M059J (cell line): ENCODE measurements at places on chromosomes 6 and 20. TPM values are rescaled to one million over a fixed set of nuclear protein-coding genes. Genes with fewer than 3 reads are reported as not detected.

DNA sequence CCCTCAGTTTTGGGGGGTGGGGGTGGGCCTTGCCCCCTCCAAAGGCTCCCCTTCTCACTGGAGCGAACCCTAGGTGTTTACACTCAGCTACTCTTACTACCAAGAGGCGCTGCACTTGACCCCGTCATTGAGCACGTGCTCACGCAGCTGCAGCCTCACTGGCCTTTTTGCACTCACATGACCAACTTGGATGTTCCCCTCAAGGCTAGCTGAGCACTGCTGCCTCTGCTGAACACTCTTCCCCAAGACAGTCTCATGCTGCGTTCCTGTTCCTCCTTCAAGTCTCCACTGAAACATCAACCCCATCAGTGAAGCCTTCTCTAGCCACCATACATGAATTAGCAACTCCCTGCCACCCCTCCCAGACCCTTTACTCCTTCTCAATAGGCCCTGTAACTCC, 4.0 kb downstream of the SOD2 start:
- DNase-seq = no peak

- no peak for DNase-seq
Measured at GRCh38 chr20:31566319-31566657, 38.8 kb upstream of the ID1 start.

- DNase-seq = peak; percentile 100
Measured at GRCh38 chr6:11207199-11207968, 25.1 kb downstream of the NEDD9 start.

- DNase-seq = peak; percentile 50
Measured at GRCh38 chr20:54995553-54995952, 520.2 kb downstream of the DOK5 start.

GRCh38 chr20:49534255-49534712, 33.7 kb downstream of the PTGIS start:
- DNase-seq = peak; percentile 66

GRCh38 chr6:42029881-42030280, 20.4 kb upstream of the TAF8 start:
- DNase-seq = no peak

GRCh38 chr20:62159839-62160238, 16.3 kb downstream of the SS18L1 start:
- DNase-seq = peak; percentile 95

- DNase-seq = no peak
Measured at GRCh38 chr6:34455831-34456230, 10.0 kb upstream of the PACSIN1 start.

DNA sequence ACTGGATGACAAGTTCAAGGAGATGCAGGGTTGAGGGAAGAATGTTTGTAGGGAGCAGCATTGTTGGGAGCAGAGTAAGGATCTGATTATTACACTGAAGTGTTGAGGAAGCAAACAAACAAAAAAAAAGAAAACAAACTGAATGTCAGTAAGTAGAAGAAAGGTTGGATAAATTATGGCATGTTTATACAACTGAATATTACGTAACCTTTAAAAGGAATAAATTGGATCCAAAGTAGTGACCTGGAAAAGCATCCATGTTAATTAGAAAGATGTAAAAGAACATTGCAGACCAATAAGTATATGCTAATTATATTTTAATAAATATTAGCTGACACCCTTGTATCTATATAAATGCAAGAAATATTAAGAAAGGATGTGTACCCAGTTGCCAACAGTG, 12.8 kb upstream of the TSPYL1 start:
- no peak for DNase-seq

DNA sequence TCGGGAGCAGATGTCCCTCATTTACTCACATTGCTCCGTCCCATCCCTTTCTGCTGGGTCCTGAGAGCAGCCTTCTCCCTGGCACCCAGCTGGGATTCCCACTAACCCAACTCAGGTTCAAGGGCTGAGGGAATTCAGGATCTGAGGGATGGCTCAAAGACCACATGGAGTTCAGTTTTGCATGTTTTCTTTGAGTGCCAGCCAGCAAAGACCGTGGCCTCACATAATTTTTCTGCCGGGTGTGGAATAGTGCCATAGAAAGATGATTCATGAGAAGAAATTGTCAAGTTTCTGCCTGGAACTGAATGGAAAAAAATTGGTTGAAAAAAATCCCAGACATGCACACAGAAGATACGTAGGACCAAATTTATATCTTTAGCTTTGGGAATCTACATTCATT, 168.6 kb downstream of the CD83 start:
- DNase-seq = peak; percentile 95

GRCh38 chr6:88870717-88871330, 92.6 kb downstream of the RNGTT start:
- DNase-seq = peak; percentile 56

DNA sequence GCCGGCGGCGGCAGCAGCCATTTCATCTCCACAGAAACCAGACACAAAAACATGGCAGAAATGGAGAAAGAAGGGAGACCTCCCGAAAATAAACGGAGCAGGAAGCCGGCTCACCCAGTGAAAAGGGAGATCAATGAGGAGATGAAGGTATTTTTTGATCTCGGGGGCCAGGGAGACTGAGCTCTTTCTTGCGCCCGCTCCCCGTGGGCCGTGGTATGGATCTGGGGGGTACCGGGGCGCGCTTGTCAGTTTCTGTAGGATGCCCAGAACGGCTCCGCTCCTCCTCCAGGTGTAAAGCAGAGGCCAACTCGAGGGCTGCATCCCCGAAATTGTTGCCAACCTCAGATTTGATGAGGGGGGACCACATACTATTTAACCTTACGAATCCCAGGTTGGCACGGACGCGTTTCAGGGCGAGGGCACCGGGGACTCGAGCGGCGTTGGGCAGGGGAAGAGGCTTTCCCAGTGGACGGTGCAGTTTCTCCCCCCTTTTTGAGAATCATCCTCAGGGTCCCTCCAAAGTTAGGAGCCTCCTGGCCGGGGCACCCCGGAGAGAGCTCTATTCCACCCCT, 735 bp downstream of the SOBP start:
- DNase-seq = peak; percentile 9

DNA sequence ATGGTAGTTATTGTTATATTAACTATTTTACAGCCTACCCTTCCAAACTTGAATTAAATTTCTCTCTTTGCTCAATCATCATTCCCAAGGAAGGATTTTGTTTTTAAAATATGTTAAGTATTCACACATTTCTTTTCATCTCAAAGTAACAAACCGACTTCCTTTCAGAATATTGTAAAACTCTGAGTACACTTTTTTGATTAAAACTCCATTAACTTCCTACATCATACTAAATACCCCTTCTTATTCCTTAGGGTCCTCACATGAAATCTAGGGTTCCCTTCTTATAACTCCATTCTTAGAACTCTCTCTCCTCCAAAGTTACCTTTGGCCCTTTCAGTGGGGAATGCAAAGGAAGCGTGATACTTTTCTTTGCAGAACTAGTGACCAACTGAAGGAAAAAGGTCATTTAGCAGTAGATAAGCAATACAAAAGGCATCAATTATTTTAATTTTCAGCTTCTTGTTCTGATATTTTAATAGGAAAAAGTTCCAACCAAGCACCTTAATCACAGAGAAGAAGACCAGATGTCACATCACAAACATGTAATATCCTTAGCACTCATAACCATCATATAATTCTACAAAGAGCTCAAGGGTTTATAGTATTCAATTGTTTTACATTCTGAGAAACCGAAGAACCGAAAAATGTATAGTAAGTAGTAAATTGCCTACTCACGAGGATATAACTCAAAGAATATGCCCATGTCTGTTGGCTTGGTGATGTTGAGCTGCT, 494 bp downstream of the RHAG start:
- no peak for DNase-seq

- DNase-seq = no peak
Measured at GRCh38 chr6:35402856-35403191, 49.3 kb upstream of the FANCE start.

DNA sequence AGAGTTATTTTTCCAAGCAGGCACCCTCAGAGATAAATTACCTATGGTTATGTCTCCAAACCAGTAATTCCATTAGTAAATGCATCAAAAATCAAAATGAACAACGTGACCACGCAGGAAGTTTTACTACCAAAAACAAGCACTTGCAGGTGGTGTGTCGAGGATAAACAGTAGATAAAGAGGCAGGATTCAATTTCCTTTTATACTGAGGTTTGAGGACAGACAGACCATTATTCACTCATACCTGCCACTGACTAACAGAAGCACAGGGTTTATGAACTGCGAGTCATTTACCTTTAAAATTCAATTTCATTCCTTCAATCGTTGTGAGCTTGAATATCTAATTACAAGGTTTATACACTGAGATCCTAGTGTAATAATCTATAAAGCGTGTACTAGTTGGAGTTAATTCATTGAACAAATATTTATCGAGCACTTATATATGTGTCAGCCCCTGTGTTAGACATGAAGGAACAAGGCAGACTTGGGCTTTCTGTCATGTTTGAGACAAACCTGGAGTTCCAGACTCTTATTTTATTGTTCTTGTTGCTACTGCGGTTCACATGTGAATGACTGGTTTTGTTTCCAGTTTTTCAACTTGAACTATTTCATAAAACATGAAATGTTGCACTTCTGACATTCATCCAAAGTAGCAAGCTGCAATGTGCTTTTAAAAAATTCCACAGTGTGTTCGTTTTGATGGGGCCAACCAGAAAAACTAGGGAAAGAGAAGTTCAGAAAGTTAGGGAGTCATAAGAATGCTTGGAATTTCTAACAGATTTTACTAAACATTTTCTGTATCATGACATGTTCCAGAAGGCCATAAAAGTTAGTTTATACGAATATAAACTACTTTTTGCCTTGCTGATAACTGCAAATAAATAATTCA, 205.6 kb downstream of the UST start:
- no peak for DNase-seq

DNA sequence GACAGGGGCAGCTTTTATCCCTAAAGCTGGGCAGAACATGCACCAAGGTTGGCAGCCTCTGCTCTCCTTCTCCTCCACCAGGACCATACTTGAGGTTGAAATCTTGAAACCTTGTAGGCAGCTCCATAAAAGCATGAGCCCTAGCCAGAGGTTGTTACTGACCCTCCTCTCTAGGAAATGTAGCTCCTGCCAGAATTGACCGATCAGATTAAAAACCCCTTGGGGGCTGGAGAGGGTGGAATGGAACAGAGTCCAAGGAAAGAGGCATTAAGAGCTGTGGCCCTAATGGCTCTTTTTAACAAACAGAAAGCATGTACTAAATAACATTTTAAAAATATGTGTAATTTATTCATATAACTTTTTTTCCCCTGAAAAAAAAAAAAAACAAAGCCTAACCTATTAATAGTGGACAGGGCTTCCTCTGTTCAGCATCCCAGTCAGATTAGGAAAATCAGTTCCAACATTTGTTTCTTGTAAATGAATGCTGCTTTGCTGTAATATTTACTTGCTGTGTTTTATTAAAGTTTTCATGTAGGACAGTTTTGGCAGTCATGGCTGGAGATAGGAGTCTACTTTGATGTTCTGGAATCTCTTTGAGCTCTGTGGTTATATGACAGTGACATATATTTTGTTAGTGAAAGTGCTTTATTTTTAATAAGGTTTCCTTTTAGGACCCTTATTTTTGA, 41.3 kb downstream of the MTHFD1L start:
- no peak for DNase-seq

- peak; percentile 74 for DNase-seq
Measured at GRCh38 chr6:20830576-20830975, 296.3 kb downstream of the CDKAL1 start.

DNA sequence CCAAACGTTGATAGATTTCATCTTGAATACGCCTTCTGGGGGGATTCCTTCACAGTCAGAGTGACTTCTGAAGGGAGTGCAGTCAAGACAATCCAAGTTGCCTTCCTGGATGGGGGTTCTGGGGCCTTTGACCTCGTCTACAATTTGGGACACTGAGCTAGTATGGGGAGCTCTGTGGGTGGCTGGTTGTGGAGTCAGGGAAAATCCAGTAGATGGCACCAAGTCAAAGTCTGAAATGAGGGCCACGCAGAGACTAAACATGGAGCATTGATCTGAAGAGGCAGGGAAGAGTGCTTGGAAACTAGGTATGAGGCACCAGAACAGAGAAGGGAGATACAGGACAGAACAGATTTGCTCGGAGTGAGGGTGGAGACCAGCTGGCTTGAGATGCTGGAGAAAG, 43.6 kb upstream of the CCN6 start:
- DNase-seq = peak; percentile 57

GRCh38 chr6:135334169-135334568, 153.1 kb downstream of the MYB start:
- peak; percentile 46 for DNase-seq

DNA sequence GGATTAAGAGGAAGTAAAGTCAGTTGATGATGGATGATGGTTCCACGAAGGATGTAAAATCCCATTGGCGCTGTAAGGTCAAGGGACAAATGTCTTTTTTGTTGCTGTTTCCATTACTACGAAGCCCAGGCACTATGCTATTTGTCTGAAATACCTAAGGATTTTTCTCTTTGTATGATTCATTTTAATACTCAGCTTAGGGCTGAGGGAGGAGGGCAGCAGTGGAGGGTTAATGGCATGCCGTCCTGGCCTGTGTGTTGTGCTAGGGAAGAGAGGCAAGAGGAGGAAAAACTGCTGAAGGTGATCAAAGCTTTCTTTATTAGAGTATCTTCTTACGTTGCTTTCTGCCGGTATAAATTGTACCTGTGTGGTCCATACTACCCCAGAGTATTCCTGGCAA, 6.5 kb upstream of the SMOC2 start:
- DNase-seq = no peak

- no peak for DNase-seq
Measured at GRCh38 chr20:52010541-52010940, 181.0 kb downstream of the ZFP64 start.

Gene CST9
- not detected in 2 replicates for total RNA-seq

Gene NMBR
- 0.30 TPM in 1 of 2 replicates, not detected in the other for total RNA-seq

Gene ARMH2
- not detected in 2 replicates for total RNA-seq

Gene CPNE1
- 176 and 262 TPM in 2 replicates for total RNA-seq

Gene NEURL2
- 3.1 and 6.0 TPM in 2 replicates for total RNA-seq

Gene SHLD1
- 4.1 and 13.5 TPM in 2 replicates for total RNA-seq

Gene SIRPG
- 0.89 TPM in 1 of 2 replicates, not detected in the other for total RNA-seq

Gene AVP
- not detected in 2 replicates for total RNA-seq

Gene FAM217B
- total RNA-seq = 6.3 and 7.3 TPM in 2 replicates

Gene HDGFL1
- not detected in 2 replicates for total RNA-seq
